ENCODE measurements at places on chromosomes 16 and 17.
A peak's percentile ranks its signal among the peaks of the same experiment; 100 is the strongest.

DNA sequence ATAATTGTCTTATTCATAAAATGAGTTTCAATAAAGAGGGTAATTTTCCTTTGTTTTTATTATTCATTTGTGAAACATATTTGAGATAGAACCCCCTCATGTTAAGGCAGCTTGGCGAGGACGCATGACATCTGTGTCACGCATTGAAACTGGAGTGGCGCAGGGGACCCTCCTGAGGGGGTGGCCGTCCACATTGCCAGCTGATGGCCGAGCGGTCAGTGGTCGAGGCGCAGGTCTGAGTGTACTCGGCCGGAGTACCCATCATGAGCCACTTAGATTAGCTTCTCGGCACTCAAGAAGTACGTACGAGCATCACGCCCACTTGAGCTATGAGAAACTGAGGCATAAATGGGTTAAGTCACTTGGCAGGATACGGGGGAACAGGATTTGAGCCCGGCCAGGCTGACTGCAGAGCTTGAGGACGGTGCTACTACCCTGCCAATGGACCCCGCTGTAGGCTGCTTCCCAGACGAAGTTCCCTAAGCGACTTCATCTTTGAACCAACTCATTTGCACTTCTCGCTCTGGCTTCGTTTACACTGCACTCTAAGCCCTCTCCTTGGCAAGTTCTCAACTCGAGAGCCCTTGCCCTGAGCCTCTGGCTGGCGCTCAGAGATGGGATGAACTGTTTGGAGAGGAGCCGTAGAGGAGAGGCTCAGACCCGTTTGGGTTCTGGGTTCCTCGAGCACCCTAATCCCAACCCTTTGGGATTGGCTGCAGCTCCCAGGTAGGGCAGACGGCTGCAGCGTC is 91.8 kb downstream of the SDK2 start:
- DNase-seq = no peak

- no peak for DNase-seq
Observed at GRCh38 chr16:6510261-6510660, 822.4 kb upstream of the RBFOX1 start.

- DNase-seq = no peak
Observed at GRCh38 chr17:9051561-9051960, 30.3 kb downstream of the NTN1 start.

GRCh38 chr17:70752966-70753467 is 583.7 kb downstream of the KCNJ2 start:
- no peak for DNase-seq

- no peak for DNase-seq
Observed at GRCh38 chr16:71895679-71896365, 491 bp downstream of the IST1 start.

DNA sequence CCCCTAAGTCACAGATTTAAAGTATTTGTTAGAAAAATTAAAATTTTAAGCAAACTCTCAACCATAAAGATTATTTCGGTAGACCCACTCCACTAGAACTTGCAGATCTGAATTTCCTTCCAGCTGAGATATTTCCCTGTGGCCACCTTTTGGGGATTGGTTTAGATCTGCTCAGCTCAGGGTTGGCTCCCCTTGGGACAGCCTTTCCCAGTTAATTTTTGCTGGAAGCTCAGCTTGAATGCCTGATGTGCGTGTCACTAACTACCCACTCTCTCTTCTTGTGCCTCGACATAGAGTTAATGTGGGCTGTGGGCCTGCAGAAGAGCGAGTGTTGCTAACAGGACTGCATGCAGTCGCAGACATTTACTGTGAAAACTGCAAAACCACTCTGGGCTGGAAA is 57.6 kb downstream of the YPEL2 start:
- DNase-seq = no peak

GRCh38 chr17:1180958-1181752 is 1.4 kb upstream of the ABR start:
- no peak for DNase-seq

- DNase-seq = no peak
Observed at GRCh38 chr16:24007391-24007790, 171.6 kb downstream of the PRKCB start.

DNA sequence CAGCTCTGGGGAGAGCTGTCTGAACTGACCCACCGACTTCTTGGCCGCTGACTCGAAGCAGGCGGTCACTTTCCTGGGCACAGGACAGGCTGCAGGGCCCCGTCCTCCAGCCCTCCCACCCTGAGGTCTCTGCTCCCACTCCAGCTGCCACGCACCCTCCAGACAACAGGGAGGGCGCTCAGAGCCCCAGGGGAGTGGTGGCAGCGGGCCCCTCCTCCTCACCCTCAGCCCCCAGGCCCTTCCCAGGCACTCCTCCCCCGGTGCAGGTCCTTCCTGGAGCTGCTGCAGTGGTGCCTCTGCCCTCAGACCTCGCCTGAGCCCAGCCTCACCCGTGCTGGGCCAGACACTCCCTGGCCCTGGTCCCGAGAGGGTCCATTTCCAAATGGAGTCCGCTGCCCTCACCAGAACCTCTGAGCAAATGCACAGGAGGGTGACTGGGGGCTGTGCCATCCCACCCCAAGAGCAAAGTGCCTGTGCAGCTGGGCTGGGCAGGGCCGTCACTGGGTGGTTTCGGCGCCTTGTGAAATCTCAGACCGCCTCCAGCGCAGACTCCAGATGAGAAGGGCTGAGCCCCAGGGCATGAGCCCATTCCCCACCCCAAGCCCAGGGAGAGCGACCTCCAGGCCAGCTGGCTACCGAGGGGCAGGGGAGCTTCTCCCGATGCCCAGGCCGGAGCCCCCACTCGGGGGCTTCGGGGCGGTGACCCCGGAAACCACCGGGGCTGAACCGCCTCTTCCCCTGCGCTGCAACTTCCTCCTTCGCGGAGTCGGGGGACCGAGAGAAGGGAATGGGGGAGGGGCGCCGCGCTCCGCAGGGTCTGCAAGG is 717 bp downstream of the CYBA start:
- DNase-seq = peak; percentile 22

GRCh38 chr17:1313270-1314005 is 34.0 kb downstream of the TRARG1 start:
- DNase-seq = no peak

DNA sequence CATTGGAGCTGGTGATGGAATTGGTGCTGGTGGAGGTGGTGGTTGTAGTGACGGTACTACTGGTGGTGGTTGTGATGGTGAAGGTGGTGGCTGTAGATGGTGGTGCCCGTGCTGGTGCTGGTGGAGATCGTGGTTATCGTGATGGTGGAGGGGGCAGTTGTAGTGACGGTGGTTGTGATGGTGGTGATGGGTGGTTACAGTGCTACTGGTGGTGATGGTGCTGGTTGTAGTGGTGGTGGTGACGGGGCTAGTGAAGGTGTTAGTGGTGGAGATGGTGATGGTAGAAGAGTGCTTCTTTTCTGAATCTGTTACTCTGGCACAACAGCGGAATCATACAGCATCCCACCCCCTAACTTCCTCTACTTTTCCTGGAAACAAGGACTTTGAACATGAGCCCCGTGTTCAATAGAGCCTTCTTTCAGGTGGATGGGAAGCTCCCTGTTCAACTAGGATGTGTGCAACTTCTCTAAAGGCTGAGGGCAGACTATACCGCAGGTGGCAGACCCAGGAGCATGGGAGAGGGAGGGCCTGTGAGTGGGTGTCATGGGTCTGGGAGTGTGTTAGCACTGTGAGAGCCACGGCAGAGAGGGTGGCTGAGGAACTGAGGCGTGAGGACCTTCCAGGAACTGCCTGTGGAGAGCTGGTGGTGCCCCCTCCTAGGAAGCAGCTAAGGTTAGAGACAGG is 8.2 kb downstream of the TBX21 start:
- no peak for DNase-seq

DNA sequence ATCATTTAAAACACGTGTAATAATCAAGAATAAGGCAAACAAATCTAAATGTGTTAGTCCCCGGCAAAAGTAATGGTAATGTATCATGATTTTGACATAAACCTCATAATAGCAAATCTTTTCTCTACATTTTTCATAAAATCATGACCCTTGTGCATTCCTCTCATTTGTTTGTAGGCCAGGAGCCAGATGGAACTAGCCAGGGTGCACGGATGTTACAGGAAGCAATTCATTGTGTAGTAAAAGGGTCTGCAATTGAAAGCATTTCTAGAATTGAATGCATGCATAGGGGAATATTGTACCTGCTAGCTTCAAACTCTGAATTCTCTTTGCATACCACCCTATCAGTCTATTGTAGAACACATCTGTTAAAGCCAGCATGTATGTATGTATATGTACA is 66.6 kb downstream of the CNTNAP4 start:
- DNase-seq = no peak

GRCh38 chr16:10003486-10003885 is 178.7 kb downstream of the GRIN2A start:
- no peak for DNase-seq

- DNase-seq = no peak
Observed at GRCh38 chr17:72974605-72975232, 117.8 kb downstream of the SLC39A11 start.

DNA sequence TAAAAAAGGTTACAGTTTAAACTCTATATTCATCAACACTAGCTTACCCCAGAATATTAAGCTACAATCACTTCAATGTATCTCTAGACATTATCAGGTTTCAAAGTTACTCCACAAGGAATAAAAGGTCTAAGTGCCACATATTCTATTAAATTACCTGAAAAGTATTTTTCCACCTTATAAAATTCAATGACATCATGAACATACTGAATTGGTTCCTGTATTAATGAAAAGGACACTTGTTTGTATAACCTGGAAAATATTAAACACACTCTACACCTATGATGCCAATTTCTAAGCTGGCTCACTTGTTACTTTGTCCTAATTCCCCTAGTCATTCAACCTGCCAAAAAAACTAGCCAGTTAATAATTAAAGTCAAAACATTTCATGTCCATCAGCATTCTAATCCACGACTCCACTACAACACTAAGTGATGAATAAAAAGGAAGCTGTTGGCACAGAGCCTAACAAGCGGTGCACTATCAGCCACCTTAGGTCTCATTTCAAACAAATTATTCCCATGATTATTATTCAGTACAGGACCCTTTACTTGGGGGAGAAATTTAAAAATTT is 12.2 kb downstream of the MED13 start:
- no peak for DNase-seq

DNA sequence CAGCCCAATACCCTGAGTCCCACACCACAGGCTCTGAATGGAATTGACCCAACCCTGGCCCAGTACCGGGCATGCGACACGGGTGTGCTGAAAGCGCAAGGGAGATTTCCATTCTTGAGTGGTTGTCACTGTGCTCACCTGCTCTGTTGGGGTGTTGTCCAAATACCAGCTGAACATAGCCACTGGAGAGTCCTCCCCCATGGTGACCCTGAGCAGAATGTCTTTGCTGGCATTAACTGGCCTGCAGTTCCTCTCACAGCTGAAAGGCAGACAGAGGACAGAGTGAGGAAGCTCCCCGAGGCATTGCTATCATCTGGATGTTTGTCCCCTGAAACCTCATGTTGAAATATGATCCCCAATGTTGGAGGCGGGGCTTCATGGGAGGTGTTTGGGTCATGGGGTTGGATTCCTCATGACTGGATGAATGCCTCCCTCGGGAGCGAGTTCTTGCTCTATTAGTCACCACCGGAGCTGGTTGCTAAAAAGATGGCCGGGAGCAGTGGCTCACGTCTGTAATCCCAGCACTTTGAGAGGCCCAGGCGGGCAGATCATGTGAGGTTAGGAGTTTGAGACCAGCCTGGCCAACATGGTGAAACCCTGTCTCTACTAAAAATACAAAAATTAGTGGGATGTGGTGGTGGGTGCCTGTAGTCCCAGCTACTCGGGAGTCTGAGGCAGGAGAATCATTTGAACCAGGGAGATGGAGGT is 57.3 kb upstream of the BCO1 start:
- no peak for DNase-seq

DNA sequence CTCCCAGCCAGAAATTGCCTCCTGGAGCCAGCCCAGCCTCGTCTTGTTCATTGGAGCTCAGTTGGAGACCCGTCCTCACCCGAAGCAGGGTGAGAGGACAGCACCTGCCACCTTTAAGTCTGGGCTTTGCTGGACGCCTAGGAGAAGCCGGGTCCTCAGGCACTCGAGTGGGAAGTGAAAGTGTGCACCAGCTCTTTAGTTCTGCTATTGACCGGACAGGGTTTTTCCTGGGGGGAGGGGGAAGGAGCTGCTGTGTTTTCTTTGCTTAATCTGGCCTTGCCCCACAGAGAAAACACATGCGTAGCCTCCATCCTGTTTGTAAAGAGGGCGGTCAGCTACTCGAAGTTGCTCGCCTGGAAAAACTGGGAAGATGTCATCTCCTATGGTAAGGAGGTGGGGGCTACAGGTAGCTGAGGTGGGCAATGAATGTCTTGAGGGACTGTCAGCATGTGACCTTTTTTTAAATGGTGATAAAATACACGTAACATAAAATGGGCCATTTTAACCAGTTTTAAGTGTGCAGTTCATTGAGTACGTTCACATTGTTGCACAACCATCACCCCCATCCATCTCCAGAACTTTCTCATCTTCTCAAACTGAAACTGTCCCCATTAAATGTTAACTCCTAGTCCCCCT is 34.4 kb downstream of the CMIP start:
- no peak for DNase-seq

DNA sequence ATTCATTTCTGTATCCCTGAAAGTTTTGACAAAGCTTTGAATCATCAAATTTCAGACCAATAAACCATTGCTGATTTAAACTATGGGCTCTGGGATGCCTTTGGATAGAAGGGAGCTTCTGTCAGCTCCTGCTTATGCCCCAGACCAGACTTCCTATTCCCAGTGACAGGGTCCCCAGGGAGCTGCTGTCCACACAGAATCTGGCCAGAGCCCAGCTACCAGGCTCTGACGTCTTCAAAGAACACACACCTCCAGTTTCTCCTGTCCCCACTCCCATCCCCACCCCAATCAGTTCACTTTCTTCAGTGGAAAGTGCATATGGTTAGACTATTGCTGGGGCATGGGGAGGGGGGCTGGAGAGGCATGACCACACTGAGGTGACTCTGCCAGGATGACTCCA is 51.6 kb upstream of the SREBF1 start:
- DNase-seq = no peak

DNA sequence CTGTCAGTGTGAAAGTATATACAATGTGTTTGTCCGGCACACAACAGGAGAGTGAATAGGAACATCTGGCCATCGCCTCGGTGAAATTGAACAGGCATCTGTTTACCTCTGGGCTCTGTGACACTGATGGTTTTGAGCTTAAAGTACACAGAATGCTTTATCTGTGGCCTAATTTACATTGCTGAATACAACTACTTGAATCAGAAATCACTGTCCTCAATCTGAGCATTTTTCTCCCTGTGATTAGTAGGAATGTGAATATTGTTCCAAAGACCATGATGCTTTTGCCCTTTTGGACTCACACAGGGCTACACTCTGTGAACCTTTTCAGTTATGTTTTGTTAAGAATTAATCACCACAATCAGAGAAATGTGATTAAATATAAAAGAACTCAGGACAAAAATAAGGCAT is 323.0 kb upstream of the TBX2 start:
- DNase-seq = no peak

DNA sequence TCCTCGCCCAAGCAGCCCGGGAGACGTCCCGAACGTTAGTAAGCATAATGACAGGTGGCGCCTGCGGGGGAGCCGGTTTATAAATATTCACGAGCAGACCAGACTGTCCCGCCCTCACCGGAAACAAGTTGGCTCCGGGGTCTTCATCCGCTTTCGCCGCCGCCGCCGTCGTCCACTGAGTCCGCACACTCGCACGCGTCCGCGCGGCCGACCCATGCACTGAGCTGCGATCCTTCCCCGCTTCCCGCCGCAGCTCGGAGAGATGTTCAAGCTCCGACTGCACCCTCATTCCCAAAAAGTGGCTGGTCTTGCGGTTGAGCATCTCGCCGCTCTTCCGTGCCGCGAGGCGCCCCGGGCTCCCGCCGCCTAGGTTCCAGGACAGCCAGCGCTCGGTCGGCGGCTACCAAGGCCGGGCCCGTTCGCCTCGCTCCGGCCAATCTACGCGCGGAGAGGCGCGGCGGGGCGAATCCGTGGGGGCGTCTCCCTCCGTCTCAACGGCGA is 385 bp downstream of the CFAP119 start:
- no peak for DNase-seq

- no peak for DNase-seq
Observed at GRCh38 chr17:3512505-3513171, 36.8 kb downstream of the ASPA start.
